Amygdala (tissue), 56 donors: ENCODE measurements at places on chromosomes 2 and 18.

DNA sequence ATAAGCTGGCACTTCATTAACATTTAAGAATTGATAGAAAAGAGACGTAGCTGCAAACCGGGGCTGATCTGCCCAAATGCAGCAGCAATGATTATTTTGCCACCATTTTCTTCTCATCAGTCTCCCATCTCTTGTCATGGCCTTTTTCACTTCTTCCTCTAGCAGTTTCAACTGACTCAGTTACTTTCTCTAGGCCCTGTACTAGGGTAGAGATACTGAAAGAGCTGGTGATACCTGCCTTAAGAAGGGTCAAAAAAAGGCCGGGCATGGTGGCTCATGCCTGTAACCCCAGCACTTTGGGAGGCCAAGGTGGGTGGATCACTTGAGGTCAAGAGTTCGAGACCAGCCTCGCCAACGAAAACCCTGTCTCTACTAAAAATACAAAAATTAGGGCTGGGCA, 127.4 kb downstream of the LTBP1 start:
- DNase-seq = no peak

DNA sequence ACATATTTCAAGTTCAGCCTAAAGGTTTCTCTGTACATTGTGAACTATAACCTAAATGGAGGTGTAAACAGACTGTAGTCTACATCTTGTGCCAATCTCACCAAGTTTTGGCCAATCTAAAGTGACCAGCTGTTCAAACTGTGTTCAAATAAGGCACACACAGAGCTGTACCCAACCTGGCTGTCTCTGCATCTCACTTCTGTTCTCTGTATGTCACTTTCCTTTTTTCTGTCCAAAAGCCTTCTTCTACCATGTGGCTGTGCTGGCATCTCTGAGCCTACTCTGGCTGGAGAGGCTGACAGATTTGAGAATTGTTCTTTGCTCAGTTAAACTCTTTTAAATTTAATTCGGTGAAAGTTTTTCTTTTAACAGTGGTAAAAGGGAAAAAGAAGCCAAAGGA, 817.9 kb downstream of the SOCS6 start:
- DNase-seq = no peak

DNA sequence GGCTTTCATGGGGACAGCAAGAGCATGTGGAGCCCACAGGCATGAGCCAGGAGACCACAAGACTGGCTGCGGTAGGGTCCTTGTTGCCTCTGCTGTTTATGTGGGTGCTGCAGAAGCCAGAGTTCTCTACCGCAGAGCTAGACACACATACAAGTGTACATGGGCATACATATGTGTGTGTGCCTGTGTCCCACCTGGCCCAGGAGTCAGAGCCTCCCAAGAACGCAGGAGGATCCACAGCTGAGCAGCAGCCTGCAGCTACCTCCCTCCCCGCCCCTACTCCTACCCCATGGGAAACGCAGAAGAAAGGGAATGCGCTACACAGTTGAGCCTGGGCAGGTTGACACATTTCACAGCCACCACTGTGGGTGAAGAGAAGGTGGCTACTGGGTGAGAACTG, 438.1 kb upstream of the SMIM21 start:
- DNase-seq = no peak

- no peak for DNase-seq
Measured at GRCh38 chr18:65459741-65460140, 291.1 kb upstream of the CDH7 start.

DNA sequence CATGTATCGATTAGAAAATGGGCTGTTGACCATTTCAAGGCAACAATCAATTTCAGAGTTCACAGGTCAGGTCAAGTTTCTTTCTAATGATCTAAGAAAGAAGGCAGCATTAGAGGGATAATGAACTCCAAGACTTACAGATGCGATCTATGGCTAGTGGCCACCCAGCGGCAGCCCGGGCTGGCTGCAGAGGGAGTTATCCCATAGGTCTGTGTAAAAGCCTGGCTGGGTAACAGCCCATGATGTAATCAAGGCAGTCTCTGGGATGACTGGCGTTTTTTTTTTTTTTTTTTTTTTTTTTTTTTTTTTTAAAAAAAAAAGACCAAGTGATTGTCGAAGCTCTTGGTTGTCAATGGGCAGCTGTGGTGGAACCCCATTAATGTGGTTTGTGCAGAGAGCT, 171.1 kb upstream of the SKOR2 start:
- no peak for DNase-seq
